ENCODE measurements at places on chromosomes 4 and X.
A peak's percentile ranks its signal among the peaks of the same experiment; 100 is the strongest.

DNA sequence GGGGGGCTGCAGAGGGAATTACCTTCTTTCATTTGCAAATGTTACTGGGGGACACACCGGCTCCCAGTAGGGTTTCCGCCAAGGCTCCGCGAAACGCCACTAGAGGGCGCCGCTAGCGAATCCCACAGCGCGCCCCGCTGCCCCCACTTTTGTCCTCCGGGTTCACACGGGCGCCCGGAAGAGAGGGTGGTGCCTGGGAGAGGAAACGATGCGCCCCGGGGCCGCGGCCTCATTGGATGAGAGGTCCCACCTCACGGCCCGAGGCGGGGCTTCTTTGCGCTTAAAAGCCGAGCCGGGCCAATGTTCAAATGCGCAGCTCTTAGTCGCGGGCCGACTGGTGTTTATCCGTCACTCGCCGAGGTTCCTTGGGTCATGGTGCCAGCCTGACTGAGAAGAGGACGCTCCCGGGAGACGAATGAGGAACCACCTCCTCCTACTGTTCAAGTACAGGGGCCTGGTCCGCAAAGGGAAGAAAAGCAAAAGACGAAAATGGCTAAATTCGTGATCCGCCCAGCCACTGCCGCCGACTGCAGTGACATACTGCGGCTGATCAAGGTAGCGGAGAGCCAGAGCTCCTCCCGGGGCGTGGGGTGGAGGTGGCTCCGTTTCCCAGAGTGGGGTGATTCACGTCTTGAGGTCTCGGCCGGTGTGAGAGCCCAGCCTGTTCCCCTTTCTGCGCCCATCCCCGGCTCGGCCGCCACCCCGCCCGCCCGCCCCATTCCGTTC is at the start of gene SAT1:
Gene SAT1, plus strand, starts transcription at position 311 of the 726 bp plus-strand sequence. Its CDS starts 179 bp downstream, at position 490.
- DNase-seq = peak; percentile 91

GRCh38 chr4:169030562-169030982 is 20.5 kb upstream of the CBR4 start:
- no peak for DNase-seq

GRCh38 chr4:113502476-113502875 is 259.1 kb downstream of the CAMK2D start:
- no peak for DNase-seq

GRCh38 chr4:86921608-86922252 is 13.1 kb upstream of the AFF1 start:
- no peak for DNase-seq

GRCh38 chr4:2907226-2907625 is 56.0 kb downstream of the NOP14 start:
- DNase-seq = no peak

DNA sequence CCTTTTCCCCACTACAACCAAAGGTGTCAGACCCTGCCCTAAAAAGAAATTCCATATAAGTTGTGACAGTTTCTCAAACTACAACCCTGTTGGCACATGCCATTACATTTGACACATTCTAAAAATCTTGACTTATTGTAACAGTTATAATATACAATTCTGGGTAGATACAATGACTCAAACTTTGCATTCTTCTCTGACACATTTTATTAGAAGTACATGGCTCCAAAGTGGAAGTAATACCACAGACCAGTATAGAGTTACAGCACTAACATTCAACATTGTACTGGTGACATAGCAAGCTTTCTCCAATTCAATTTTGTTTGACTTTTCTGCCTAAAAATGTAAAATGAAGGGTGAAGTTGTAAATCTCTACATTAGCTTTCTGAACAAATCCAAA is 196.6 kb upstream of the ETNPPL start:
- DNase-seq = no peak

DNA sequence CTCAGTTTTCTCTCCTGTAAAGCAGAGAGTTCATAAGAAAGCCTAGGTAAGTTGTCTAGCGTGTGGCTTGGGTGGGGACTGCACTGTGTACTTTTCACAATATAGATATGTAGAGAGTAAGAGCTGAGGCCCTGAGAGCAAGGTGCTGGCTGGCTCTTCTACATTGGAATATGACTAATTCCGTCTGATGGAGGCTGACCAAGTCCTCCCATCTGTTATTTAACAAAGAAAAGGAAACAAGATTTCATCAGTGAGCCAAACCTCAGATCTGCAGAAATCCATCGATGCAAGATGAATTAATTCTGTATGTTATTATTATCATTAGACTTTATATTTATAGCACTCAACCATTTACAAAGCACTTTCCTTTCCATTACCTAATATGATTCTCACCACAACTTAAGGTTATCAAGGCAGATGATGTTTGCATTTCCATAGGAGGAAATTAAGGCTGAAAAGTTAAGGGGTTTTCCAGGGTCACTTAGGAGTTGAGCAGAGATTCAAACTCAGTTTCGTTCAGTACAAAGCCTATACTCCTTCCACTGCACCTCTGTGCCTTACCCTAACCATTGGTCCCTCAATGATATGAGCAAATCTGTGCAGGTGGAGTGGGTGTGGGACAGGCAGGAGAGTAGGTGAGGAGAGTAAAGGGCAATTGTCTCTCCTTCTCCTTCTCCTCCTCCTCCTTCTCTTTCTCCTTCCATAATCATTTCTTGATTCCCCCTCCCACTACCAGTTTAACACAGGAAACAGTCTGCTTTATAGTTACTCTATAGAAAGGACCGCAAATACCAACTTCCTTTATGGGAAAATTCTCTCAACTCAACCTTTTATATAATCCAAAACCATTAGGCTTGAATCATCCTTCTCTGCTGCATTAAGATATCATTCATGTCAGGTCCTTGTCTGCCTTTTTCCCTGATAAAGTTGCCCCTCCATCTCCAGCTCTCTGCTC is 27.6 kb upstream of the SRD5A3 start:
- DNase-seq = no peak

GRCh38 chr4:61407642-61408618 is 207.8 kb downstream of the ADGRL3 start:
- DNase-seq = no peak

DNA sequence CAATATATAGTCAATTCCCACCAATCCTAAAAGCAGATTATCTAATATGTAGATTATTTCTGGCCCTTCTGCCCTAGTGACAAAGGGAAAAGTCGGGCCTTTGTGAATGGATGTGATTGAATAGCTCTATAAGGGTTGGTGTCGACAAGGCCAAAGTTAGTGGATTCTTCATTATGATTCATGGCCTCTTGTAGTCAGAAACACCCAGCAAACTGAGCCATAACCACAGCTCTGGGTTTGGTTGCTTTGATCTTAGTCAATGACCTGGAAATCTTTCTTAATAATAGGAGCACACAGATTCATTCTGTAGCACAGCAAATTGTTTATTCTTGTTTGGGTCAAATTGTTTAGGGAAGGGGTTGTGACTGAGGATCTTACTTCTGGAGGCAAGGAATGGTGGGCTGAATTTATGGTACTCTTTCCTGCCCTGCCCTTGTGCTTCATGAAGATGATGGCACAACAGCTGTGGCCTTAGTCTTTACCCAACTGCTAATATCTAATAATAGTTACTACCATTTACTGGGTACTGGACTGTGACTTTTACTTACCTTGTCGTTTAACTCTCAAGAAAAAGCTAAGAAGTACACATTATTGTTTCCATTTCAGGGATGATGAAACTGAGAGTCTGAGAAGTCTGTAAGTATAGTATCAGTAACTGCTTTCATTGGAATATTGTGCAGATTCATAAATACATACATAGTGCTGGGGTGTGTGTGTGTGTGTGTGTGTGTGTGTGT is 74.0 kb downstream of the AFF2 start:
- DNase-seq = no peak

DNA sequence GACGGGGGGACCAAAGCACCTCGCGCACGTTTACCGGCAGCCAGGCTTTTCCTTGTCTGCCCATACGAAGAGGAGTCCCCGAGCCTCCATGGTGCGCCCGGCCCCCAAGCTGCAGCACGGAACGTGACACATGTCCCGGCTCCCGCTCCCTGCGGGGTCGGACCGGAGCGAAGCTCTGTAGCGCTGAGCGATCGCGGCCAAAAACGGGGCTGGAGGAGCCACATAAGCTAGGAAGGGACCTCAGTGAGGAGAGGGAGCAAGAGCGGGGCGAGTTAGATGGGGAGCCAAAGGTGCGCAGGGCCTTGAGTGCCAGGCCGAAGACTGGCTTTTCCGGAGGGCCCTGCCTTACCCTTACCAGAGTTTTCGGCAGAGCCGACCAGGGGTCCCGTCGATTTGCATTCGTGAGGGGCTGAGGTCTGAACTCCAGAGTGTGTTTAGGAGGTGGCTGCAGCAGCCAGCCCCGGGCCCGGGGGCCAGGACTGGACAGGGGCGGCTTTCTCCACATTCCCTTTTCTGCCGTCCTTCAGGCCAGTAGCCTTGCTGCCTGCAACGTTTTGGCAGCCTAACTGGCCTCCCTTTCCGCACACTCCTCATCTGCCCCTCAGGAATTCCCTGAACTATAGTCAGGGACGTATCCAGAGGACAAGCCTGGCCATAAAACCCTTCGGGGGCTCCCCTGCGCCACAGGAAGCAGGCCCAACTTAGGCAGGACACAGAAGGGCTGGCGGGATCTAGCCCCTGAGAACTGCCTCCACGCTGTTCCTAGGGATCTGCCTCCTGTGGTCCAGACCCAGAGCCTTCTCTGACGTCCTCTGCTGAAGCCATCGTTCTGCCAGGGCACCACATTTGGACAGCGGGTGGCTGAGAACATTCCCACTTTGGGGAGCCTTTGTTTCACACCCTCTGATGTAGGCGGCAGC is 689 bp downstream of the SSR4 start:
- DNase-seq = no peak

DNA sequence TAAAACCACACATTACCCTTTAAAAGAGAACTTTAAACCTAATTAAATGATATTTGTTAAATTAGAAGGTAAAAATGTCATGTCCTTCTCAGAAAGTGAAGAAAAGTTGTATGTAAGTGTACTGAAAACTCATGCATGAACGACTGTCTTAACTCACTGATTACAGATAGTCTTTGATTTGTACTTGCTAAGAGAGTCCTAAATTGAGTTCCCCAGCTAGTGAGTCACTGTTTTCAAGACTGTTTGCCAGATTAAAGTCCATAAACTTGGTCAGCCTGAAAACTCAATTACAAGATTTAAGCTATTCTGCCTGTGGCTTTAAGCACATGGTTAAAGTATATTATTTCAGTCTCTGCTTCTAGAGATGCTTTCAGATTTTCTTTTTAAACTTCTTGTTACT is 124.9 kb upstream of the ZCCHC13 start:
- DNase-seq = no peak

DNA sequence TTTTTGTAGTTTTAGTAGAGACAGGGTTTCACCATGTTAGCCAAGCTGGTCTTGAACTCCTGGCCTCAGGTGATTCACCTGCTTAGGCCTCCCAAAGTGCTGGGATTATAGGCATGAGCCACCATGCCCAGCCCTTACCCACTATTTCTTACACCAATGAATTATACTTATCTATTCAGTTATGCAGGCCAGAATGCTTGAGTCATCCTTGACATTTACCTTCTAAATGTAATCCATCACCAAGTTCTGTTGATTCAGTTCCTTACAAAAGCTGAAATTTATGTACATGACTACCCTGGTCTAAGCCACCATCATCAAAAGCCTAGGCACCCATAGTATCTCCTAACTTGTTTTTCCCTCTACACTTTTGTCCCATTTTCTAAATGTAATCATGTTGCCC is 585.7 kb downstream of the IL15 start:
- no peak for DNase-seq
